Mesenteric fat pad (tissue), 1 donor: ENCODE measurements at places on chromosomes 6 and 20. TPM values are rescaled to one million over a fixed set of nuclear protein-coding genes. Genes with fewer than 3 reads are reported as not detected.

DNA sequence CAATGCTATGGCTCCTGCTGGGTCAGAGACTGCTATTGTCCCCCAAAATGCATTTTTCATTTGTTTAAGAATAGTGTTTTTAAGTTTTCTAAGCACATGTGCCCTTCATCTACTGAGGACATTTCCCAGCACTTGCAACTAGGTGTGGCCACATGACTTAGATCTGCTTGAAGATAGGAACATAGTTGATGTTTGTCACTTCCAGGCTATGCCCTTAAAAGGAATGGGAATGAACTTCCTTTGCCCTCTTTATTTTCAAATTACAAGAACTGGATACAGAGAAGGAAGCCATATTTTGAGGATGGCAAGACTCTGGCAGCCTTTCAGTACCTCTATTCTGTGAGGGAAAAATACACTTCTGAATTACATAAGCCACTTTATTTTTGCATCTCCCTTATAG lies 203.0 kb upstream of the TFAP2D start:
- DNase-seq = no peak

DNA sequence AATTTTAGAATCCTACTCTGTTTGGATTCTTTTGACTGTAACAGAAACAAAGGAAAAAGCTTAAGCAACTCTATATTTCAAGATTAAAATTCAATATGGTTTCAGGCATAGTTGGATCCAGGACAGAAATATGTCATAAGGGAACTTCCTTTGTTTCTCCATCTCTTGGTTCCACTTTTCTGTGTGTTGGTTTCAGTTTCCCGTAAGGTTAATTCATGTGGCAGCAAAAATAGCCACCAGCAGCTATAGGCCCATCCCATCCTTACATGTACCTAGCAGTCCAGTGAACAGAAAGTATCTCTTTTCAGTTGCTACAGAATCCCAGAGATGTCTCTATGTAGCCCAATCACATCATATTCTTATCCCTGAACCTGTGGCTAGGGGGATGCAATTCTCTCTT lies 8.8 kb upstream of the FAM8A1 start:
- no peak for DNase-seq

DNA sequence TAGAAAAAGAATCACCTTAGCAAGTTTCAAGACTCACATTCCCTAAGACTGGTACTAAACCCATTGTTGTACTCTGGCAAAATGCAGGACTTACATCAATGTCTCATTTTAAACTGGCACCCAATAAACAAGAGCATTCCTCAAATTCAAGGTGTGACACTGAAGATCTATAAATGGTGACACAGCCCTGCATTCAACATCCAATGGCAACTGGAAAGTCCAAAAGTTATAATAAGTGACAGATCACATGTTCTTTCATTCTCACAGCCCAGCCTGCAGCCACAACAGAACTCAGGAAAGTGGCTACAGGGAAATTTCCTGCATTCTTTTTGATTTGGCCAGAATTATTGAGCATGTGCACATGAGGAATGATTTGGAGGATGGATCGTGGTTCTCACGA lies 57.5 kb downstream of the MBOAT1 start:
- no peak for DNase-seq

GRCh38 chr20:32535953-32536823 lies 48.9 kb downstream of the NOL4L start:
- no peak for DNase-seq

- DNase-seq = no peak
These were observed 79.5 kb downstream of the ZMYND8 start for GRCh38 chr20:47276851-47277534.

GRCh38 chr20:7687065-7687464 lies 253.2 kb downstream of the HAO1 start:
- no peak for DNase-seq

DNA sequence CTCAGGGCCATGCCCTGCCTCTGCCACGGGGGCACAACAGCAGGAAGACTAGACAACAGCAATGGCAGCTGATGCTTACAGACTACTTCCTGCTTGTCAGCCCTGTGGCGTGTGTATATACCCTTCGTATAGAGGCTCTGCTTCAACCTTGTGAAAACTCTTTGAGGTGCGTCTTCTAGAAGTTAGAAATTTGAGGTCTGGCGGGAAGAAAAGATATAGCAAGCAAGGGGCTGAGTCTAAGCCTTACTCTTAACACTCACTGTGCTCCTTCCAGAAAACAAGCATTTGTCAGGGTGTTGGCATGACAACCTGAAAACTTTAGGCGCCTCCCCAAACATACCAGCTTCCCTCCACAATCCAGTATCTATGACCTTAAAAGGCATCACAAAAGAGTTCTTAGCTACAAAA lies 33.3 kb downstream of the JPH2 start:
- no peak for DNase-seq

DNA sequence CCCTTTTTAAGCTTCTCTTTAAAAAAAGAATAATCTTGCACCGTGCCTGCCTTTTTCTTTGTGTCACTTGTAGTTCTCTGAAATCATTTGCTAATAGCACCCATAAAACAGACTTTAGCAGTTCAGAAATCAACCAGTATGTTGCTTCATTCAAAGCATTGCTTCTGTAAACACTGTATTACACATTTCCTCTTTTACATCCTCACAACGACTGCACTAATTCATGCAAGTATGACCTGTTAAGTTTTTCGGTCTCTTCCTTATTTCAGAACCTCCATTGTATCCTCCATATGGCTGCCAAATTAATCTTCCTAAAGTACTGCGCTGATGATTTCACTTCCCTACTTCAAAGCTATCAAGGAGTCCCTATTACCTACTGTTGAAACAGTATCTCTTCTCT lies 142.9 kb upstream of the RNF217 start:
- no peak for DNase-seq

GRCh38 chr6:11397622-11398450 lies 139.7 kb upstream of the TMEM170B start:
- DNase-seq = no peak

- no peak for DNase-seq
These were observed 106.3 kb upstream of the FOXA2 start for GRCh38 chr20:22690616-22691179.

- no peak for DNase-seq
These were observed 68.5 kb downstream of the DNAH8 start for GRCh38 chr6:38783443-38784228.

- DNase-seq = no peak
These were observed 913.0 kb downstream of the C6orf118 start for GRCh38 chr6:164396071-164397047.

DNA sequence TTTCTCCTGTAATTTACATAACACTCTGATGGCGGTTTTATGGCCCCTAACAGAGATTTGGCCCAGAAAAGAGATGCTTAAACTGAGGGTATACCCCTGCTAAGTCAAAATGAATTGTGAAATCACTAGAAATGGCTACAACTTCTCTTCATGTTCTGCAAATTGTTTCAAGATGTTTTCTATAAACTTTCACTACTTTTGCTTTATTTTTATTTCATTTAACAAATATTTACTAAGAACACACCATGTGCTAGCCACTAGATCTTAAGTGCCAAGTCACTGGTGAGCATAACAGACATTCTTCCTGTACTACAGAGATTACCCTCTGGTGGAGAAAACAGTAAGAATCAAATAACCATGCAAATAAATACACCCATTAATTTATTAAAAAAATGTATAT lies 87.6 kb downstream of the KCNQ5 start:
- DNase-seq = no peak

DNA sequence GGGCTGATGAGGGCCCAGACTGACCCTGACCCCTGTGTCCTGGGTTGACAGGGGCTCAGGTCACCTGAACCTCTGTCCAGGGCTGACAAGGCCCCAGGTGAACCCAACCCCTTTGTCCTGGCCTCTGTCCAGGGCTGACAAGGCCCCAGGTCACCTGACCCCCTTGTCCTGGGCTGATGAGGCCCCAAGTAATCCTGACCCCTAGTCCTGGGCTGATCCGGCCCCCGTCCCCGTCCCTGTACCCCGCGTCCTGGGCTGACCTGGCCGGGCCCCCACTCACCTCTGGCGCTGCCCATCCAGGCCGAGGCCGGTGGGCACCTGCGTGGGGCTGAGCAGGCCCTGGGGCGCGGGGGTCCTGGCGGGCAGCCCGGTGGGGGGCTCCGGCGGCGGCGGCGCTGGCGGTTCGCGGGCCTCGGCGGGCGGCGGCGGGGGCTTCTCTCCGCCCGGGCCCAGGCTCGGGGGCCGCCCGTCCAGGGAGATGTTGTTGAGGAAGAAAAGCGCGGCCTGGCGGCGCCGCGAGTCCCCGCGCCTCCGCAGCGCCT lies 379 bp downstream of the CABLES2 start:
- no peak for DNase-seq

DNA sequence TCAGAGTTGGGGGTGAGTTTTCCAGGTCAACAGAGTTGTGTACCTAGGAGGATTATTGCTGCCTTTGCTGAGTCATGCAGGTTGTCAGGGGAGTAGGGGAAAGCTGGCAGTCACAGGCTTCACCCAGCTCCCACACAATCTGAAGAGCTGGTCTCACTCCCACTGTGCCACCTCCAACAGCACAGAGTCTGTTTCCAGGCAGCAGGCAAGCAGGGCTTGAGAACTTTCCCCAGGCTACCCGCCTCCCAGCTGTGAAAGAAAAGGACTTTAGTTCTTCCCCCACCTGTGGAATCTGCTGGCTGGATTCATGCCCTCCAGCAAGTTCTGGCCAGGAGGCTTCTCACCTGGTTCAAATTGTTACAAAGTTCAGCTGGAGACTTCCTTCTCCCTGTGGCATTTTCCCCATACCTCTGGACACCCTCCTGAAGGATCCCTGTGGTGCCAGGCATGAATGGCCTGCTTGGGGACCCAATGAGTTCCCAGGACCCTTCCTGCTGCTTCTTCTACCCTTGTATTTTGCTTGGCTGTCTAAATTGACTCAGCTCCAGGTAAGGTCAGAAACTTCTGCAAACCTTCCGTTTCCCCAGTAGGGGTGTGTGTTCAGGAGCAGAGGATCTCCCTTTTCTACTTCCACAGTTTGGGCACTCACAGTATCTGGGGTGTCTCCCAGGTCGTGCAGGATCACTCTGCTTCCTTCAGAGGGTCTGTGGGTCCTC lies 378.1 kb upstream of the MAN1A1 start:
- no peak for DNase-seq

- DNase-seq = no peak
These were observed 341.6 kb downstream of the QKI start for GRCh38 chr6:163756079-163756478.

GRCh38 chr6:85432554-85432953 lies 17.3 kb upstream of the NT5E start:
- DNase-seq = no peak

- no peak for DNase-seq
These were observed 96.0 kb upstream of the MAP3K4 start for GRCh38 chr6:160895562-160895961.

- no peak for DNase-seq
These were observed 517.4 kb upstream of the JARID2 start for GRCh38 chr6:14728396-14729024.

GRCh38 chr6:144767051-144767450 lies 481.9 kb downstream of the UTRN start:
- DNase-seq = no peak

GRCh38 chr20:45067558-45067957 lies 33.4 kb downstream of the KCNS1 start:
- DNase-seq = no peak

DNA sequence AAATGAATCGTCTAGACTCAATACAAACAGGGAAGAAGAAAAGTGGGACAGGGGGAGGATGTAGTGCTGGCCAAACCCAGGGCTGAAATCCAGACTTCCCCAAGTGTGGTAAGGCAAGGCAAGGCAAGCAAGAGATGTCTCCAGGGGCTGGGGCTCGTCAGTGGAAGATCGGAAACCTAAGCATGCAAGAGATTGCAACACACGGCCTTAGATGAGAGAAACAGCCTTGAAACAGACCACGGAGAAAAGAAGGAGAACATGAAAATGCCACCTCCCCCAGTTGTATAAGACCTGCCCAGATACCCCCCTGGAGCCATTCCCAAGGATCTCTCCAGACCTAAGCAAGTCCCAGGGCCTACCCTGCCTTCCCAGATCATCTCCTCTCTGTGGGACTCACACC lies 20.0 kb downstream of the VEGFA start:
- DNase-seq = no peak

GRCh38 chr6:63305277-63305676 lies 14.5 kb downstream of the LGSN start:
- DNase-seq = no peak

DNA sequence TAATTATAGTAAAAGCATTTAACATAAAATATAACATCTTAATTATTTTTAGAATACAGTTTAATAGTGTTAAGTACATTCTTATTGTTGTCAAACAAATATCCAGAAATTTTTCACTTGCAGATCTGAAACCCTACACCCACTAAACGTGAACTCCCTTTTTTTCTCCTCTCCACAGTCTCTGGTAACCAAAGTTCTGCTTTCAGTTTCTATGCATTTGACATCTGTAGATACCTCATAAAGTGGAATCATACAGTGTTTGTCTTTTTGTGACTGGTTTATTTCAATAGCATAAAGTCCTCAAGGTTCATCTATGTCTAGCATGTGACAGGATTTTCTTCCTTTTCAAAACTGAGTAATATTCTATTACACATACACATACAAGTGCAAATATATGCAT lies 286.3 kb downstream of the BTBD3 start:
- DNase-seq = no peak

GRCh38 chr6:55968926-55969325 lies 93.5 kb upstream of the BMP5 start:
- DNase-seq = no peak

DNA sequence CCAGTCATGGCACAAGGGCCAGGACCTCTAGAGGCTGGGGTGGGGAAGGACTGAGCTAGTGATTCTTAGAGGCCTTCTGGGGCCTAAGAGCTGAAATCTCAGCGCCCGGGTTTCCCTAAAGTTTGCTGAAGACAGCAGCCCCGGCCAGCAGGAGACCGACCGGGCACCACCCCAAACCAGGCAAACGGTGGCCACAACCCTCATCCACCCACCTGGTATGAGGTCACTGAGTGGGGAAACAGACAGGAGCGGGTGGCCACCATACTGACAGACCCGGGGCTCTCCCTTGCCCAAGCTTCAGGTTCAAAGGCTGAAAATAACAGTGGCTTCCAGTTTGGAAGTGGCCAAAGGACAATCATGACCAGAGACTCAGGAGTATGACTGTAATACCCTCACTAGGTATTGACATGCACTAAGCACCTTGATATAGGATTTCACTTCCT lies 35.0 kb upstream of the ID1 start:
- no peak for DNase-seq

DNA sequence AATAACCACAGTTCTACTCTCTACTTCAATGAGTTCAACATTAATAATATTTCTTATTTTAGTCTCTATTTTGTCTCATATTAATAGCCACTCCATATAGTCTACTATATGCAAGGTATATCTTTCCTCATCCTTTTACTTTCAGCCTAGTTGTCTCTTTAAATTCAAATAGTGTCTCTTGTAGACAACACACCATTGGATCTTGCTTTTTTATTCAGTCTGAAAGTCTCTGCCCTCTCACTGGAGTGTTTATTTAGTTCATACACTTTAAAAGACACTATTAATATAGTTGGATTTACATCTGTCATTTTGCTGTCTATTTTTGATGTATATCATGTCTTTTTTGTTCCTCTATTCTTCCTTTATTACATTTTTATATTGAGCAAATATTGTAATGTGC lies 103.5 kb downstream of the RFPL4B start:
- no peak for DNase-seq

The UST gene
- total RNA-seq = 5.2 TPM

The DEFB123 gene
- not detected for total RNA-seq

The BPIFB1 gene
- total RNA-seq = not detected

The ENPP5 gene
- total RNA-seq = 0.67 TPM

The PRSS16 gene
- total RNA-seq = 0.19 TPM

The PARD6B gene
- total RNA-seq = 2.0 TPM

The ABRACL gene
- total RNA-seq = 23.8 TPM

The ATRN gene
- total RNA-seq = 32.5 TPM

The SLC22A7 gene
- not detected for total RNA-seq

The RIPPLY2 gene
- total RNA-seq = not detected

The LAMA4 gene
- 418 TPM for total RNA-seq

The NKX2-2 gene
- total RNA-seq = not detected
